ENCODE measurements at places on chromosomes 12 and 14.
A peak's percentile ranks its signal among the peaks of the same experiment; 100 is the strongest.

DNA sequence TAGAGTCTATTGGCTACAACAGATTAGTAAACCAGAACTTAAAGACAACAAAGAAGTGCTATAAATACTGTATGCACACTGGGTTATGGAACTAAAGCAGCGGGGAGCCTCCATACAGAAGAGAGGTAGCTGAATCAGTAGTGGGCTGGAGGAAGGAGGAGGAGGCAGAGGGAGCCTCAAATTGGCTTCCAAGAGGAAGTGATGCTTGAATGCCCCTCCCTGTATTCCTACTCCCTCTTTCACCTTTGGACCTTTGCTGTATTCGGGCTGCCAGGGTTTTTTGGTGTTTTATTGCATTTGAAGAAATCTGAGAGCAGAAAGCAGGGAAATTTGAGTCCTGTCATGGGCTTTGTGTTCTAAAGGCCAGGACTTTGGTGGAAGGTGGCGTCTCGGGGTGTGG lies 104.0 kb upstream of the PTPRB start:
- DNase-seq, result no peak

GRCh38 chr14:37641117-37641516 lies 45.7 kb downstream of the TTC6 start:
- DNase-seq, result no peak

GRCh38 chr14:90544971-90545370 lies 148.1 kb downstream of the CALM1 start:
- no peak for DNase-seq

DNA sequence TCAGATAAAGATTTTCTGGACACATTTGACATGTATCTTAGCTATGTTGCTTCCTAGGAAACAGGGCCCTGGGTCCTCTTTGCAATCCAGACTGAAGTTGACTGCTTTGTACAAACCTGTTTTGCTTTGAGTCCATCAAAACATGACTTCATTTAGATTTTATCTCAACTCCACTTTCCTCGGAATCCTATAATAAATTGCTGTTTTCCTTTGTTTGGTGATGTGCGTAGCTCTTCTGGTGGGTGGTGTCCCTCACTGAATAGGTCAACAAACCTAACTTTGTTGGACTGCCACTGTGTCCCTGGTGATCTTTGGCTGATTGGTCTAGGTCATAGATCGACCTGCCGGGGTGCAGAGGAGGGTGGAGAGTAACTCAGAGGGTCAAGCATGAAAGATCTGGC lies 735 bp upstream of the P2RX7 start:
- DNase-seq, result no peak

DNA sequence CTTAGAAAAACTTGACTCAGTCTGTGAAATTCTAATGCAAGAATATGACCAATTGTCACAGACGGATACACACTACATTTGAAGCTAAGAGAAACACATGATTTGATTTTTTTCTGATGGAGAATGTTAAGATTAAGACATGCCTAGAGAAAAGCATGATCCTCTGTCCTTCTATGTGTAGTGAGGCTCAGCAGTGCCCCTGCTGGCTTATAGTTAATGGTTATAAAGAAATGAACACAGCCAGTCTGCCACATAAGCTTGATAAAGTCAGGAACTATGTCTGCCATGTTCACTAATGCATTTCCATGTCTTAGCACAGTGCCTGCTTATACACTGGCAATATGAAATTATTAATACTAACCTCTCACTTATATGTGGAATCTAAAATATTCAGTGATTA lies 168.1 kb upstream of the DAAM1 start:
- peak; percentile 11 for DNase-seq

- no peak for DNase-seq
Measured at GRCh38 chr14:56858422-56858821, 48.1 kb upstream of the OTX2 start.

- DNase-seq, result no peak
Measured at GRCh38 chr12:2183556-2184541, 131.1 kb downstream of the CACNA1C start.

- no peak for DNase-seq
Measured at GRCh38 chr12:12606781-12607589, 4.7 kb upstream of the CREBL2 start.

- DNase-seq, result no peak
Measured at GRCh38 chr12:87920139-87920538, 109.1 kb downstream of the C12orf50 start.

- DNase-seq, result no peak
Measured at GRCh38 chr12:132399092-132400010, 70.0 kb upstream of the GALNT9 start.

DNA sequence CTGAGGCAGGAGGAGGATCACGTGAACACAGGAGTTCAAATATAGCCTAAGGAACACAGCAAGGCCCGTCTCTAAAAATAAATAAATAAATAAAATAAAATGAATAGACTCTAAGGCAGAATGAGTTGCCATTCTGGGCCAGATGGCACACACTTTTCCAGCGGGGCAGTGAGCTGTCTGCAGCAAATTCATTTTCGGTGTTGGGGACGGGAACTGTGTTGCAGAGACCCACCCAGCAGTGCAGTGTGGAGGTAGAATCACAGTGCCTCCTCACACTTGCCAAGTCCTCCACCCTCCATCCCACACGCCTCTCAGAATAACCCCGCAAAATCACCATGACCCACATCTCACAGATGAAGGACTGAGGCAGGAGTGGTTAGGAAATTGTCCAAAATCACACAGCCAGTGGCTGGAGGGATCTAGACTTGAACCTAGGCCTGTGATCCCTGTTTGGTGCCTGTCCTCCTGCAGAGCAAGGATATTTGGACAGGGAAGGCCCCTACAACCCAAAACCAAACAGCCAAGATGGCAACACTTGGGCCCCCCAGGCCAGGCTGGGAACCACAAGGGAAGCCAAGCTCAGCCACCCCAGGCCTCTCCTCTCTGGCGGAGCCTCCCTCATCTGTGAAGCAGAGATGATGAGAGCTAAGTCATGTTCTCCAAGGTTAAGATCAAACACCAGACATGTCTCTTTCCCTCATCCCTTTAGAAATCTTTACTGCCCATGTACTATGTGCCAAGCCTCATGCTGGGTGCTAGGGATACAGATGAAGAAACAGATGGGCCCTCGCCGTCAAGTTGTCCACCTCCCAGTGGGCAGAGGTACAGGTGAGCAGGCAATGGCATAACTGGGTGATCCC lies 152.7 kb downstream of the DPF3 start:
- DNase-seq, result no peak

DNA sequence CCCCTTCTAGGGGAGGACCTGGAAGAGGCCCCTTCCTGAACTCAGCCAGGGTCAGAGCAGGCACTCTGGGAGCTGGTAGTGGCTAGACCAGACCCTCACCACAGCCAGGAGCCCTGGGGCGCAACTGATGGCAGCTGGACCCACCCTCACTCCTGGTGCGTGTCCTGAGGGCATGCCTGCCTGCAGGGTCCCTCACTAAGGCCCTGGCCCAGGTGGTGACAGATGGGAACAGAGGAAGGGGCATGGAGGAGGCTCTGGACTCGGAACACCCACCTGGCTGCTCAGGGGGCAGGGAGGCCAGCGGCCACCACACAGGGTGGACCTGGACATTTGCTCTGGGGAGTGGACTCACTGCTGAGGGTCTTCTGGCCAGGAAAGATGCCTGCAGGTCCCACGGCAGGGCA lies 342.2 kb upstream of the SFSWAP start:
- no peak for DNase-seq

- DNase-seq, result no peak
Measured at GRCh38 chr14:68384335-68384734, 408.5 kb downstream of the ZFP36L1 start.

GRCh38 chr12:562634-563033 lies 100.6 kb downstream of the NINJ2 start:
- DNase-seq, result no peak

DNA sequence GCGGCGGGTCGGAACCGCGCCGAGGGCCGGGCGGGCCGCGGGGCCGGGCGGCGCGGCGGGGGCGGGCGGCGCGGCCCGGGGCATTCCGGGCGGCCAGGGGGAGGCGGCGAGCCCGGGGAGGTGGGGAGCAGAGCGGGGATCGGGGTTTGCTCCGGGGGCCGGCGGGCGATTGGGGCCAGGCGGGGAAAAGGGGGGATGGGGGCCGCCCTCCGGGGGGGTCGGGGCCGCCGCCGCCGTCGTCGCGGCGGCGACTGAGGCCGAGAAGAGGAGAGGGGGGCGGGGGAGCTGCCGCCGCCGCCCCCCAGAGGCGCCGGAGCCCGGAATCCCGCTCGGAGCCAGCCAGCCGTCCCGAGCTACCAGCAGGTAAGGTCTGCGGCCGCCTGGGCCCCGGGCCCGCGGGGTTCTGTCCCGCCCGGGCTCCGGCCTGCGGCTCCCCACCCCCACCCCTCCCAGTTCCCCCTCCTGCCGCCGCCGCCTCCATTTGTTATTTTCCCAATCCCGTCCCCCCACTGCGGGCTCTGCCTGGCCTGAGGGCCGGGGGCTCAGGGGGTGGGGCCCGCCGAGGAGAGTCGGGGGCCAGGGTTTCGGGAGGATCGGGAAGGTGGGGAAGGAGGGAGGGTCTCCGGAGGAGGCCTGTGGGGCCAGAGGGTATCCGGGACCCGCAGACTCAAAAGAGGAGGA lies 403 bp downstream of the ATN1 start:
- peak; percentile 69 for DNase-seq

DNA sequence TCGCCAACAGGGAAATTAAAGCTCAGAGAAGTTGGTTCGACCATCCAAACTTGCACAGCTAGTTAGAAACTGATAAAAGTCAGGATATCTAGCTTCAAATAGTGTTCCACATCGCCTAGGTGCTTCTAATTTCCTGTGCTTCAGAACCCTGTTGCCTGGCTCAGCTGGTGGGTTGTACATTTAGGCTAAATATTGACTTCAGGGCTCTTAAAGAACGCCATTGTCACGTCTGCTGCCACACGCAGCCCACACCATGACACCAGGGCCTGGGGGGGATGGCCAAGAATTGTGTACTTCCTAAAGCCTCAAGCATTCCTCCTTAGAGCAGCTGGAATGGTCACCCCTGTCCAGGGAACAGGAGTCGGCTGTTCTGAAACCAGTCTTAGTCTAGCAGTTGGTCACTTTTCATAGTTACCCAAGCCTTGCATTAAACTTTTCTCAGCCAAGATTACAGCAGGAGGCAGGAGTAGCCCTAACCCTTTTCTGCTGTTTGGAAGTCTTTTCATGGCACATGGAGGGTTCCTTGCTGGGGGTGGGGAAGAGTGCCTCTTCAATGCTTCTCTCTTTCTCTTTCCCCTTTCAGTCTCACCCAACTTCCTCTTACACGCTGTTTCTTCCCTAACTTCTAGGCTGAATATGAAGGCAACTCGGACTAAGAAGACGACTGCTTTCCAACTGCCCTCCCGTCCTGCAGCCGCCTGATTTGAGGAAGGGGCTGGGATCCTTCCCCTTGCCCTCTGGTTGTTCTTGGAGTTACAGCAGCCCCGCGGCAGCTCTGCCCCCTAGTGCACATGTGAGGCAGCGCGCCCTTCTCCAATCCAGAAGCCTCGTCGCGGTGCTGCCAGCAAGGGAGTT lies 17.1 kb downstream of the FOS start:
- peak; percentile 54 for DNase-seq

DNA sequence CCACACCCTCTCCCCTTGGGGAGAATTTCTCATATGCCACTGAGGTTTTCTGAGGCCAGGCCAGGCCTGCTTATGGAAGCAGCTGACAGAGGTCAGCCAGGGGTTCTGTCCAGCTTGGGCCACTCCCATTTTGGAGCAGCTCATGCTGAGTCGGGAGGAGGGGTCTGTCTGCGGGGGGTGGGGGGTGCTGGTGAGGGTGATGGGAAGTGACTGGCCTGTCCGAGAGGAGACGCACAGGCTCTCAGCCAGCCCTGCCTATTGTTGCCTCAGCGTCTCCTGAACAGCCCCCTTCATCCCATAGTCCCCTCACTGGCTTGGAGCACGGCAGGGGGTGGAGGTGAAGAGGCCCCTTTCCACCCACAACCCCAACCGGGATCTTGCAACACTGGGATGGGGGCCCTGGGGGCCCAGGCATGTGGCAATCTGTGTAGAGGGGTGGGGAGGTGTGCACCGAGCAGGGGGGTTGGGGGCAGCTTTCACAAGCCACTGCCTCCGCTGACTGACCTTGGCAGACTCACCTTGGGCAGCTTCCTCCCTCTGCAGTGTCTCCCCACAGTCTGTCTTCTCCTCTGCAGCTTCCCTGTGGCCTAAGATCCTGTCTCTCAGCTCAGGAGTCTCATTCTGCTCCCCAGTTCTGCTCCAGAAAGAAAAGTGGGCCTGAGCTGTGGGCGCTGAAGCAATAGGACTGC lies 5.5 kb downstream of the CEBPE start:
- DNase-seq, result no peak

GRCh38 chr14:35346738-35347322 lies 54.6 kb downstream of the PSMA6 start:
- no peak for DNase-seq

DNA sequence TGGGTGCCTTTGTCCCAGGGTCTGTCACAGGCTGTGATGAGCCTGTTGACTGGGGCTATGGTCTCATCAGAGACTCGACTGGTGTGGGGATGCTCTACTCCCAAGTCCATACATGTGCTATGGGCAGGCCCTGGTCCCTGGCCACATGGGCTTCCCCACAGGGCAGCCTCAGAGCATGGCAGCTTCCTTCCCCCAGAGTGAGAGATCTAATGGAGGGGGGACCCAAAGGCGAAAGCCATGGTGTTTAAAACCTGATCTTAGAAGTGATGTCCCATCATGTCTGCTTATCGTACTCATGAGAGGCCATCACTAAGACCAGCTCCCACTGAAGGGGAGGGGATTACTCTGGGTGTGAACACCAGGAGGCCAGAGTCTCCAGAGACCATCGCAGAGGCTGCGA lies 279.0 kb upstream of the RTL1 start:
- no peak for DNase-seq
